ENCODE measurements at places on chromosomes 16 and 17.

GRCh38 chr17:78125976-78126894, 2.3 kb downstream of the TMC6 start:
- DNase-seq = no peak

GRCh38 chr16:62225675-62226074, 189.4 kb upstream of the CDH8 start:
- DNase-seq = no peak

GRCh38 chr16:8931859-8932258, 31.8 kb downstream of the USP7 start:
- DNase-seq = peak; percentile 48

DNA sequence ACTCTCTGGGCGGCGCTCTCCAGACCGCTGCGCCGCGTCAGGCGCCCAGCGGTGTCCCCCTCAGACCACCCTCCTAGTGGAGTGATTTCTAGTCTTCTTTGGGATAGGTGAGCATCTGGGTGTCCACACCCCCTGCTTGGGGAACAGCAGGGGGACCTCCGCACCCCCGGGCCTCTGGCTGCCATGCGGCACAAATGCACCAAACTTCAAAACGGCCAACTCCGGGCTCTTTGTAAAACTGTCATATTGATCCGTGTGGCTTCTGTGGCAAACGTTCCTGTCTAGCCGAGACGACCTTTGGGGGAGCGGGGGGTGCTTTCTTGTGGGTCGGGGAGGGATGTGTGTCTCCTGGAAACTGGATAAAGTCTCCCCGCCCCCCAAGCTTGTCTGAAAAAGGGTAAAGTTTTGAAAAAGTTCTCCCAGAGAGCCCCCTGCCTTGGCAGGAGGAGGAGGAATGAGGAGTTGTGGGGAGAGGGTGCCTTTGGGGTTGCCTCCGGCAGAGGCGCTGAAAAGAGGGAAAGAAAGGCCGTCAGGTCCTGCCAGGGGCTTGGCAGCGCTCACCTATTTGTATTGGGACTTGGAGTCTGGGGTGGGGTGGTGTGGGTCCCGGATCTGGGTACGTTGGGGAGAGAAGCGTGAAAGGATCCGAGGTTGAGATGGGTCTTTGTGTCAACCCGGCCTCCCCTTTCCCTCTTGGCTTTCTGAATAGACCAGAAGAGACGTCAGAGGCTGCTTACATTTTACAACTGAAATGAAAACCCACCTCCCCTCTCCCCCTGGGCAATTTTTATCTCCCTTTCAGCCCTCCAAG, 2.2 kb upstream of the CHD3 start:
- DNase-seq = peak; percentile 46

GRCh38 chr16:79098907-79099306, 501.6 kb downstream of the MAF start:
- no peak for DNase-seq

GRCh38 chr16:85491798-85492294, 121.3 kb upstream of the GSE1 start:
- DNase-seq = no peak

GRCh38 chr17:80682372-80682771, 137.7 kb downstream of the RPTOR start:
- DNase-seq = no peak

- no peak for DNase-seq
Observed at GRCh38 chr17:66738301-66738700, 96.6 kb upstream of the CACNG5 start.

- no peak for DNase-seq
Observed at GRCh38 chr16:75475420-75475847, 10.9 kb upstream of the TMEM170A start.

- DNase-seq = peak; percentile 14
Observed at GRCh38 chr17:1000597-1001461, 3.9 kb downstream of the TIMM22 start.

GRCh38 chr17:18965530-18966236, 13.7 kb downstream of the SLC5A10 start:
- DNase-seq = no peak

- DNase-seq = no peak
Observed at GRCh38 chr16:12920739-12921138, 19.3 kb downstream of the SHISA9 start.

GRCh38 chr17:48003417-48004151, 32.7 kb downstream of the CDK5RAP3 start:
- no peak for DNase-seq

- no peak for DNase-seq
Observed at GRCh38 chr16:19595043-19595767, 39.7 kb downstream of the VPS35L start.

DNA sequence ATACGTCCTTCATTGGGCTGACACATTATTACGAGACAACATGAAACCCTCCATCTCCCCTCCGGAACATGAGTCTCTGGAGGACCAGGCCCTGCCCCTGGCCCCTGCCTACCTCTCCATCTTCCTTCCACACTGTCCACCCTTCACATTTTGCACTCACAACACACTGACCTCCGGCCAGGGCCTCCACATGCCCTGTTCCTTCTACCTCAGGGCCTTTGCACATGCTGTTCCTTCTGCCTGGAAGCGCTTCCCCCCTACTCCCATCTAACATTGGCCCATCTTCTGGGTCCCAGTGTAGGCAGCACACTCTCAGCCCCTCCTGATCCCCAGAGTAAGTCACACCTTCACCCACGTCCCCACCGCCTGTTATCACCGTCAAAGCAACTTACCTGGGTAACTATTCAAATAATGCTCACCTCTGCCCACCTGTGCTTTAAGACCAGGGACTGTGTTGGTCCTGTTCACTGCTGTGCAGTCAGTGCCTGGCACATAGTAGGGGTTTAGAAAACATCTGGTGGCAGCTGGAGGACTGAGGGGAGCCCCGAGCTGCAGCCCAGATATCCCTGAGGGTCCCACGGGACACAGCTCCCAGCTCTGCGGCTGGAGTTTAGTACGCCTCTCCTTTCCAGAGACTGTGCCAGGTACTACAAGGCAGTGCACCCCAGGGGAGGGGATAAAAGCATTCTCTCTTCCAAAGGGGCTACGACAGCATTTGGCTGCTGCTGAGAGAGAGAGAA, 27.2 kb downstream of the RPH3AL start:
- DNase-seq = no peak

- no peak for DNase-seq
Observed at GRCh38 chr17:9729735-9730420, 61.5 kb downstream of the DHRS7C start.

DNA sequence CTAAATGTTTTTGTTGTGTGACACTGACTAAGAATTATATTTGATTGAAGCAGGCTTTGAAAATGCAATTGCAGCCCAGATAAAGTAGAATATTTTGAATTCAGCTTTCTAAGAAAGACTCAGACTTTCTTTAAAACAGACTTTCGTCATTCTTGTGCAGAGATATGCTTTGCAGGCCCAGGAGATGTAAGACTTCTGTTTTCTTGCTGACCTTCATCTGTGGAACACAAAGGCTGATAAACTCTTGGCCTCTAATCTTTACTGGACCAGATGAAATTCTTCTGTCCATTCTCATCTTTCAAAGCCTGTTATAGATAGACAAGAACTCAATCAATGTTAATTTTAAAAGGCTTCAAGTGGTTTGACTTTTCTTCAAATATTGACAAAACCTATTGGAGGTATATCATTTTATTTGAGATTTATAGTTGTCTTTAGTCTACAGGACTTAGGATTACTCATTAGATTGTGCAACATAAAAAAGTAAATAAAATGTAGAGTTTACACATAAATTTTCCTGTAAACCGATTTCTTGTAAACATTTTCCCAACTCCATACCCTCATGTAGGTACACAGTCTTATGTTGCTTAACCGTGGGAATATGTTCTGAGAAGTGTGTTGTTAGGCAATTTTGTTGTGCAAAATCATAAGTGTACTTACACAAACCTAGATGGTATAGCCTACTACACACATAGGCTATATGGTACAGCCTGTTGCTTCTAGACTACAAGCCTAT, 94.2 kb downstream of the MAP2K4 start:
- DNase-seq = no peak

DNA sequence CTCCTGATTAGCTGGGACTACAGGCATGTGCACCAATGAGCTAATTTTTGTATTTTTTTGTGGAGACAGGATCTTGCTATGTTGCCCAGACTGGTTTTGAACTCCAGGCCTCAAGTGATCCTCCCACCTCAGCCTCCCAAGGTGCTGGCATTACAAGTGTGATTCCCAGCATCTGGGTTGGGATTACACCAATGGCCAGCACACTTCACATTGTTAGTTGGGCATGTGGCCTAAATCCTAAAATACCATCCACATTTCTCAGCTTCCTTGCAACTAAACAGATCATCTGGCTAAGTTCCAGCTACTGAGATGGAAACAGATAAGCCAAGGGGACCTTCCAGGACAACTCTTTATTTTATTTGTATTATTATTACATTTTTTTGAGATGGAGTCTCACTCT, 9.9 kb downstream of the RABEP2 start:
- no peak for DNase-seq

- DNase-seq = no peak
Observed at GRCh38 chr16:61371388-61371787, 664.9 kb downstream of the CDH8 start.

DNA sequence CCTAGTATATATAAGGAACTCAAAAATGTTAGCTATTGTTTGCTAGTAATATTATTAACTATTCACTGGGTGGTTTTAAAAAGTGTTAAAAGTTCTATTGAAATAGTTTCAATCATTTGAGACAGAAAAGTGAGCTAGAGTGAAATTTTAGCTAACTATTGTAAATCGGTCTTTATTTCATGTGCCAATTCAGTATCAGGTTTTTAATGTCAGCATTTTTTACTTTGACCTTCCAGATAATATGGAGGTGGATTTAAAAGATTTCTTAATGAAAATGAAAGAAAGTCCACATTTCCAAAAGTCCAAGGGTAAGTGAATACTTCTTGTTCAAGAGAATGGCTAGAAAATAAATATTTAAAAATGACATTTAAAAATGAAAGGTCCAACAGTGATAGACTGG, 90.9 kb downstream of the EFCAB13 start:
- DNase-seq = no peak

DNA sequence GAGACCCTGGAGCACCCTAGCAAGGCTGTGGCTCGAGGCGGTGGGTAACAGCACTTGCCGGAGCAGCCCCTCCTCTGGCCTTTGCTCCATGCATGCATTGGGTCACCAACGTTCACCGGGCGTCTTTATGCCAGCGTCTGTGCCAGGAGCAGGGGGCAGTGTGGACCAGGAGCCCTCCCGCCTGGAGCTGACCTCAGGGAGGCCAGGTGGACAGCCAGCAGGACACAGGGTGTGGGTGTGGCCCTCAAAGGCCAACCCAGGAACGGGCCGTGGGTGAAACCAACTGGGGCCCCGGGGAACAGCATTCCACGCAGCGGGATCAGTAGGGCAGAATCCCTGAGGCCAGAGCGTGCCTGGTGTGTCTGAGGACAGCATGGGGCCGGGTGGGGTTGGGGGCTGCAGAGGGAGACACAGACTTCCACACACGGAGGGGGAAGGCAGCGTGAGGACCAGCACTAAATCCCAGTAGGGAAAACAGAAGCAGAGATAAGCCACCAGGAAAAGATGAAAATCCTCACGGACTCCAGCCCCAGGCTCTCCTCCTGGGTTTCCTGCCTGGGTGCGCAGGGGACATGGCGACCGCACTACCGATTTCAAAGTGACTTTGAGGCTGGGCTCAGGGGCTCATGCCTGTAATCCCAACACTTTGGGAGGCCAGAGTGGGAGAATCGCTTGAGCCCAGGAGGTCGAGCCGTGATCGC, 2.9 kb upstream of the CD7 start:
- DNase-seq = no peak

DNA sequence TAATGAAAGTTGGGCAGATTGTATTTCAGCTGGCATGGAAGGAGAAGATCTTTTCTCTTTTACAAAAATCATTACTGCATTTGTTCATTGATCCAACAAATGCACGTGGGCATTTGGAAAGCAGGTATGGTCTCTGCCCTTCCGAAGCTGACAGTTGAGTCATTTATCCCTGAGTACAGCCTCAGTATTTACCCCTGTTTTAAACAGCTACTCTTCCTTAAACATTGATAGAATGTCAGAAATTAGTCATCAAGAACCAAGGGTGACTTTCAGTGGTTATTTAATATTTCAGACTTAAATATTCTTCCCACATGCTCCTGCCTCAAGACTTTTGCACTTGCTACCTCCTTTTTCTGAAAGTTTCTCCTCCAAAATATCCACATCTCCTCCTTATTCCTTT, 226.7 kb upstream of the HSBP1 start:
- DNase-seq = no peak

- no peak for DNase-seq
Observed at GRCh38 chr17:17485420-17485819, 8.6 kb downstream of the MED9 start.

DNA sequence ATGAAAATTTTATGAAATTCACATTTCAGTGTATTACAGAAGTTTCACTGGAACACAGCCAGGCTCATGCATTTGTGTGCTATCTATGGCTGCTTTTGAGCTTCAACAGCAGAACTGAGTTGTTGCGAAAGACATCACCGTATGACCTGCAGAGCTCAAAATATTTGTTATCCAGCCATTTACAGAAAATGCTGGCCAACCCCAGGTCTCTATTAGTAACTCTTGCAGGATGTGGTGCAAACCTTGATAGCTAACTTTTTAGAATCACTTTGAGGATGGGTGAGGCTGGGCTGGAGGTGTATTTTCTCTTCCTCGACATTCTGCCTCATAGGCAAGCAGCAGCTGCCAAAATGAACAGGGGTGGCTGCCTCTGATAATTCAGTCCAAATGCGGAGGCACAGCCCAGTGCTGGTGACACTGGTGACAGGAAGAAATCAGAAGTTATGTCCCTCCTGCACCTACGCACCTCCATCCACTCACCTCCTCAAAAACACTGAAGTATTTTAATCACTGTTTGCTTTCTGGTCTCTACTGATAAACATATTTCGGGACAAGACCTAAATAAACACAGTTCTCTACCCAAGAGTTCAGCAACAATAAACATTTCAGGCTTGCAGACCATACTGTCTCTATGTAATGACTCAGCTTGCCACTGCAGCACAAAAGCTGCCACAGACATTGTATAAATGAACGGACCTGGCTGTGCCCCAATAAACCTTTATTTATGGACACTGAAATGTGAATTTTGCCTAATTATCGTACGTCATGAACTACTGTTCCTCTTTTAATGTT, 28.5 kb downstream of the ARHGAP17 start:
- DNase-seq = no peak

- DNase-seq = no peak
Observed at GRCh38 chr16:11128211-11129141, 127.5 kb downstream of the SOCS1 start.

DNA sequence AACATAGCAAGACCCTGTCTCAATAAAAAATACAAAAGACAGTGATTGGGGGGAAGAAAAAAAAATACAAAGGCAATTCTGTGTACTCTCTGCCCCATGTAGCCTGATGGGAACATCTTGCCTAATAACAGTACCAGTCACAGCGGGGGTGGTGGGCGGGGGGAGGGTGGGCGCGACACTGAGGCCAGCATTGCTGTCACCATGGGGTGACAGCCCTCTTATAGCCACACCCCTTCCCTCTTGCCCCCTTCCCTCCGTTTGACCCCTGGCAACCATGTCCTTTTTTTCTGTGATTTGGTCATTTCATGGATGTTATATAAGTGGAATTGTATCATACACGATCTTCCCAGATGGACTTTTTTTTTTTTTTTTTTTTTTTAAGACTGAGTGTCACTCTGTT, 80.9 kb downstream of the DNAH17 start:
- no peak for DNase-seq
